Ascending aorta (tissue), 2 donors: ENCODE measurements at places on chromosomes 13 and 19. TPM values are rescaled to one million over a fixed set of nuclear protein-coding genes. Genes with fewer than 3 reads are reported as not detected.

GRCh38 chr13:76913898-76914297, 27.7 kb upstream of the KCTD12 start:
- no peak for DNase-seq
- no peak overlapping the region for H3K4me3 ChIP-seq
- no peaks in the 10 kb centered on the region for H3K36me3 ChIP-seq
- H3K27me3 ChIP-seq = no peaks in the 10 kb centered on the region
- peaks cover 12% of the 10 kb centered on the region for H3K4me1 ChIP-seq

DNA sequence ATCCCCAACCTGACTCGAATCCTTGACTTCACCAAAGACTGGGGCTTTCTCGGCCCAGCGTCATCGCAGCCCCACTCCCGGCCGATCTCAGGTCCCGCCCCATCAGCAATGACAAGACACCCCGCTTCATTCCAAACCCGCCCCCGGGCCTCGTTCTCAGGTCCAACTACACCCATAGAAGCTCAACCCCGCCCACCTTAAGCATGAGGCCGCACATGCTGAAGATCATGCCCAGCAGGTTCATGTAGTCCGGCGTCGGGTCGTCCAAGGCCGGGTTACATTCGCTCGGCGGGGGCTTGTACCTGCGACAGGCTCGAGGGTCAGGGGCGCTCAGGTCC, 2.3 kb downstream of the WDR83 start:
- H3K4me3 ChIP-seq = peak overlapping the region; percentile 92
- H3K27me3 ChIP-seq = no peaks in the 10 kb centered on the region
- peaks cover 12% of the 10 kb centered on the region for H3K4me1 ChIP-seq
- DNase-seq = peak; percentile 79
- H3K27ac ChIP-seq = peak overlapping the region; percentile 95

Gene OR4F17
- not detected for total RNA-seq

- H3K4me1 ChIP-seq = peaks cover 18% of the 10 kb centered on the region
- H3K27me3 ChIP-seq = no peaks in the 10 kb centered on the region
- peak overlapping the region; percentile 30 for H3K27ac ChIP-seq
- DNase-seq = no peak
Observed at GRCh38 chr19:34504809-34505291, 23.3 kb downstream of the WTIP start.

DNA sequence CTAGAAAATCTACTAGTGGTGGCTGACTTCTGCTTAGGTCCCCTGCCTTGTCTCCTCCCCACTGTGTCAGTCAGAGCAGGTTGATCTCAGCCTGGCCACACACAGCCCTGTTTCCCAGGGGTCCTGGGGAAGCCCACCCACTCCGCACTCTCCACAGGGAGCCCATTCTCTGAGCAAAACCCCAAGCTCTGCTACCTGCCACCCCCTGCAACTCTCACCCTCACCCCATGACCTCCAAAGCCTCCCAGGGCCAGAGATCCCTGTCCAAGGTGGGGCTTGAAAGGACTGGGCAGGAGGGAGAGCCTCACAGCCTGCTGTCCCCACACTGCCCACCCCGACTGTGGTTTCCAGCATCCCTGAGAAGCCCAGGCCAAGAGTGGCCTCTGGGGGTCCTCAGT, 58.8 kb upstream of the ZNF536 start:
- H3K27ac ChIP-seq = no peak overlapping the region
- no peaks in the 10 kb centered on the region for H3K27me3 ChIP-seq
- no peak for DNase-seq
- no peaks in the 10 kb centered on the region for H3K36me3 ChIP-seq
- H3K4me1 ChIP-seq = no peaks in the 10 kb centered on the region
- no peak overlapping the region for H3K4me3 ChIP-seq

DNA sequence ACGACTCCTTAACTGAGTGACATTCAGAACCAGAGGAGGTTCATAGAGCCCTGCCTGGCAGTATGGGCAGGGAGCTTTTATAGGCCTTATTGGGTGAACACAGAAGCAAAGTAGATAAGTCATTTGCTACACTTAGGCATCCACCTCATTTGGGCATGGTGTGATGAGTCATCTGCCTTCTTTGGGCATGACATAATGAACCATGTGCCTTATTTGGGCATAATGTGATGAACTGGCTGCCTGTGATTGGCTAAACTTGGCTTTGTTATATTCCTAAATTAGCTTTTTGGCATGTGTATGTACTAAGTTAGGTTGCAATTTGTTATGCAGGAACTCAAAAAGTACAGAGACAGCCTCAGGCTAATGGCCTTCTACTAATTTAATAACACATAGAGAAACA, 2210.2 kb upstream of the PCDH20 start:
- H3K27ac ChIP-seq = no peak overlapping the region
- H3K4me3 ChIP-seq = no peak overlapping the region
- H3K27me3 ChIP-seq = no peaks in the 10 kb centered on the region
- no peak for DNase-seq
- no peaks in the 10 kb centered on the region for H3K36me3 ChIP-seq

DNA sequence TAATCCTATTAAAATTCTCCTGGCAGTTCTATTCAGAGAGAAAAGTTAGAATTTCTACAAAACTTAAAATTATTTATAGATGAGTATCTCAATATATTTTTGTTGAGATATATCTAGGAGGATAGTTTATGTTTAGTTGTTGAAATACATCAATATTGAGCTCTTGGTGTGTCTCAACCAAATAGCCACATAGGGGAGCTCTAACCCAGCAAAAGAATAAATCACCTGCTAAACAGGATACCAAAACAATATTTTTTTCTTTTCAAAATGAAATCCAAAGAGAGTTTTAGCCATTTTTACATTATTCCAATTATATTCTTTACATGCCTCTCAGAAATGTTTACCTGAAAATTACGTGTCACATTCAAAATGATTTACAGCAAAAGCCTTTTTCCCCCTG, 954.7 kb downstream of the SLITRK6 start:
- no peak overlapping the region for H3K4me3 ChIP-seq
- H3K27ac ChIP-seq = no peak overlapping the region
- H3K4me1 ChIP-seq = no peaks in the 10 kb centered on the region
- H3K27me3 ChIP-seq = no peaks in the 10 kb centered on the region
- H3K36me3 ChIP-seq = no peaks in the 10 kb centered on the region

GRCh38 chr13:49711218-49711863, 20.1 kb upstream of the EBPL start:
- H3K4me1 ChIP-seq = no peaks in the 10 kb centered on the region
- no peak for DNase-seq
- no peak overlapping the region for H3K4me3 ChIP-seq
- no peak overlapping the region for H3K27ac ChIP-seq
- H3K36me3 ChIP-seq = peaks cover 6% of the 10 kb centered on the region
- H3K27me3 ChIP-seq = no peaks in the 10 kb centered on the region

- H3K4me1 ChIP-seq = peaks cover 4% of the 10 kb centered on the region
- peak within 1 kb of the TSS; percentile 51 for H3K4me3 ChIP-seq
- no peak for DNase-seq
- H3K36me3 ChIP-seq = no peaks in the 10 kb centered on the region
Observed at GRCh38 chr19:17847538-17848366, at the start of gene JAK3. Gene JAK3, minus strand, starts transcription at chr19:17847982. Its CDS starts 3,565 bp downstream, at chr19:17844417.

- no peaks in the 10 kb centered on the region for H3K4me1 ChIP-seq
- H3K27ac ChIP-seq = no peak overlapping the region
Observed at GRCh38 chr13:111423168-111423785, 102.8 kb downstream of the TEX29 start.

DNA sequence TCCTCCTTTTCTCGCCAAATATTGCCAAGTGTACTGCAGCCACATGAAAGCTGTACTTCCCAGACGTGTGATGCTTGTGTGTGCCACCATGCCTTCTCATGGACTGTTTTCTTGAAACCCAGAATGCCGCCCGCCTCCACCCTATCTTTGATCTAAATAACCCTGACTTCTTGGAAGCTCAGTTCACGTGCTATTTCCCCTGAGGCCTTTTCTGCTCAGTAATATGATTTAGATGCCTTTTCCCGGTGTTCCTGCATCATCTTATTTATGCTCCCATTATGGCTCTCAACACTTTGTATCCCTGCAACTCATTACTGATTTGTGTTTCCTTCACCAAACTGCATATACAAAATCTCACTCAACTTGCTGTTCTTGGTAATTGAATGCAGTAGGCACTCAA, 116.1 kb downstream of the USP12 start:
- H3K36me3 ChIP-seq = no peaks in the 10 kb centered on the region
- no peak for DNase-seq
- no peak overlapping the region for H3K27ac ChIP-seq
- no peaks in the 10 kb centered on the region for H3K27me3 ChIP-seq

GRCh38 chr13:21465710-21466160, 6.6 kb upstream of the ZDHHC20 start:
- H3K4me3 ChIP-seq = no peak overlapping the region
- no peak for DNase-seq
- no peaks in the 10 kb centered on the region for H3K27me3 ChIP-seq
- H3K27ac ChIP-seq = no peak overlapping the region

Gene MEF2B
- not detected for total RNA-seq

Gene SMIM44
- not detected for total RNA-seq

GRCh38 chr13:98668155-98668554, 84.3 kb downstream of the SLC15A1 start:
- no peaks in the 10 kb centered on the region for H3K36me3 ChIP-seq
- DNase-seq = no peak
- no peak overlapping the region for H3K4me3 ChIP-seq
- no peaks in the 10 kb centered on the region for H3K4me1 ChIP-seq
- no peaks in the 10 kb centered on the region for H3K27me3 ChIP-seq
- no peak overlapping the region for H3K27ac ChIP-seq

- peak overlapping the region; percentile 23 for H3K4me3 ChIP-seq
- H3K27ac ChIP-seq = peak overlapping the region; percentile 57
- no peaks in the 10 kb centered on the region for H3K27me3 ChIP-seq
- no peaks in the 10 kb centered on the region for H3K36me3 ChIP-seq
- peaks cover 7% of the 10 kb centered on the region for H3K4me1 ChIP-seq
Observed at GRCh38 chr13:50990818-50991506, 81.4 kb downstream of the RNASEH2B start.

GRCh38 chr19:47098608-47099007, 15.0 kb downstream of the ZC3H4 start:
- H3K27ac ChIP-seq = peak overlapping the region; percentile 83
- no peaks in the 10 kb centered on the region for H3K27me3 ChIP-seq
- peaks cover 2% of the 10 kb centered on the region for H3K4me1 ChIP-seq
- DNase-seq = no peak
- H3K36me3 ChIP-seq = no peaks in the 10 kb centered on the region

DNA sequence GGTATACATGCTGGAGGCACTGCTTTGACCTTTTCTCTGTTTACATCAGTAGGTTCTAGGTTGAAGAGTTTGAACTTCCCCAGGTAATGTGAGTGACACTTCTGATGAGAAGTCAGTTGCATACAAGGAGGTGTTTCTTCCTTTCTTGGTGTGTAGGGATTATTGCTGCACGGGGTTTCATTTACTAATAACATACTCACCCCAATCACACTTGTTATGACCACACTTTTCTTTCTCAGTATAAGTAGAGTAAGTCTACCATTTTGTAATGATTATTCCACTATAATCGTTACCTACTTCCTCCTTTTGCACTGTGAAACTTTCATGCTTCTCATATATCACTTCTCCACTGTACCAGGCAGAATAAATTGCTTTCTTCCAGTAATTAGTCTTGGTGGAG, 138.0 kb downstream of the TNFSF13B start:
- no peaks in the 10 kb centered on the region for H3K27me3 ChIP-seq
- H3K4me1 ChIP-seq = no peaks in the 10 kb centered on the region
- no peak for DNase-seq
- no peaks in the 10 kb centered on the region for H3K36me3 ChIP-seq

DNA sequence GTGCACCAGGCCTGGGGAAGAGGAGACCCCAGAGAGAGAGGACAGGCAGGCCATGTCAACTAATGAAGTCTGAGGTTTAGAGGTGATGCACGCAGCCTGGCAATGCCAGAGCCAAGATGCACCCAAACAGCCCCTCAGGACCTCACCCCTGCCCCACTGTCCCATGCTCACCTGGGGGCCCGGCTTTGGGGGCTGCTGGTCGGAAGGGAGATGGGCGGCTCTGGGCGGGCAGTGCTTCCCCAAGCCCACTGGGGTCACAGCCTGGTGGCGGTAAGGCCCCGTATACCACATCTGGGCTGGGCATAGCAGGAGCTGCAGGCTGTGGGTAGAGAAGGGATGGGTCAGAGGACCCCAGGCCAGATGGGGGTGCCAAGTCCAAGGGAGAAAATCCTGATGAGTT, 8.6 kb upstream of the TMEM161A start:
- H3K4me3 ChIP-seq = no peak overlapping the region
- H3K27ac ChIP-seq = no peak overlapping the region
- H3K4me1 ChIP-seq = no peaks in the 10 kb centered on the region
- H3K27me3 ChIP-seq = no peaks in the 10 kb centered on the region

Gene CYP2A6
- not detected for total RNA-seq

Gene VAV1
- total RNA-seq = 4.4 TPM

DNA sequence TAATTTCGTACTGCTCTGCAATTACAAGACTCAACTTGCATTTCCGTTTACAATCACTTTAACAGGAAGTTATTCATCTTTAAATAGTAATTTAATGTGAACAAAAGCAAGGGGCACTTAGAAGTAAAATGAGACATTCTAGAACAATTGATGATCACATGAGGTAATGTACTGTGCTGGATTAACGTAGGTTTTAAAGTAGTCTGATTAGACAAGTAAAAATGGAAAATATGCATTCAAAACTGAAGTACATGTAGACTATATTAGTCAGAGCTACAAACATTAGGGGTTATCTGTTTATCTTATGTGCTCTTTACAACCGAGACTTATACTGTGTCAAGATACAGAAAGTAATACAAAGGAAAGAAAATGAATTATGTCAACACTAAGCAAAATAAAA, 1528.0 kb downstream of the SLITRK5 start:
- H3K27me3 ChIP-seq = no peaks in the 10 kb centered on the region
- no peak overlapping the region for H3K4me3 ChIP-seq
- H3K4me1 ChIP-seq = no peaks in the 10 kb centered on the region
- DNase-seq = no peak

Gene TNNT1
- not detected for total RNA-seq

GRCh38 chr13:62309904-62310303, 894.3 kb upstream of the PCDH20 start:
- no peak overlapping the region for H3K27ac ChIP-seq
- no peaks in the 10 kb centered on the region for H3K4me1 ChIP-seq
- DNase-seq = no peak
- H3K27me3 ChIP-seq = no peaks in the 10 kb centered on the region
- H3K36me3 ChIP-seq = no peaks in the 10 kb centered on the region
- no peak overlapping the region for H3K4me3 ChIP-seq

- no peaks in the 10 kb centered on the region for H3K27me3 ChIP-seq
- H3K4me3 ChIP-seq = no peak overlapping the region
- no peaks in the 10 kb centered on the region for H3K4me1 ChIP-seq
- no peak overlapping the region for H3K27ac ChIP-seq
- H3K36me3 ChIP-seq = no peaks in the 10 kb centered on the region
- no peak for DNase-seq
Observed at GRCh38 chr13:73092829-73093228, 34.0 kb downstream of the KLF5 start.

GRCh38 chr19:55591555-55591954, 7.8 kb downstream of the FIZ1 start:
- no peak overlapping the region for H3K4me3 ChIP-seq
- H3K27me3 ChIP-seq = no peaks in the 10 kb centered on the region
- H3K4me1 ChIP-seq = peaks cover 6% of the 10 kb centered on the region
- H3K27ac ChIP-seq = no peak overlapping the region
- peaks cover 23% of the 10 kb centered on the region for H3K36me3 ChIP-seq
- DNase-seq = no peak

Gene MISP
- total RNA-seq = not detected

Gene DACT3
- total RNA-seq = 104 TPM
